ENCODE measurements at places on chromosomes 7 and 10.

DNA sequence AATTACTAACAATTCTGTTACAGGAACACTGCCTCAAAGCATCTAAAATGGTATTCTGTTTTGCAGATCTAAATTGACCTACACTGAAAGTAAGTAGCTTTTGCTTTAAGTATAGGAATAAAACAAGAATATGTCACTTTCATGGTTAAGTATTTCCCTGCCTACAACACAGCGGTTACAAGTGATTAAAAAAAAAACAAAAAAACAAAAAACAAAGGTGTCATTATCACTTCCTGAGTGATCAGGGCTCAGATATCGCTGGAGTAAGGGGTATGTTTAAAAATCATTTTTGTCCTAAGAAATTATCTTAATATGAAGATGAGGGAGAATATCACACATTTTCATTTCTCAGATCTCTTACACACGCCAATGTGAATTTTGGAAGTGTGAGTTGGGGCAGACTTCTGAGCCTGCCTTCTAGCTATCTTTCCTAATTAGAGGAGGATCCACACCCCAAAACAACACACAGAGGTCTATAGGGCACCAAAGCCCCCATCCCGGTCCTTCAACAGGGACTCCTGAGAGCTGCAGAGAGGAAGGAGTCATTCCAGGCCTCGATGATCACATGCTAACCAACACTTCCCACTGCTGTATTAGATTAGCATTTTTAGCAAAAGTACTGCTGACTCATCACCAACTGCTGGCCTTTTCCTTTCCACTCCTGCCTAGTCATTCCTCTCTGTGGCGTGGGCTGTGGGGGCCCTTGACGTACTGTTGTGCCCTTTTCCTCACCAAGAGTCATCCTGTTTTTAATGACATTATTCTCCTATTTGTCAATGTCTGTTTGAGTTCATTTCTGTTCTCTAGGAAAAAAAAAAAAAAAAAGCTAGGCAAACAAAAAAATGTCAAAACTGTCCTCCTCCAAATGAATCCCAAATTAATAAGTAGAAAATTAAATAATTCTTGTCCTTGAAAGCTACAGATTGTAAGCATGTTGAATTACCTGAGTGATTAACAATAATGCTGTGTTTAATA lies 31.2 kb downstream of the PRTFDC1 start:
- no peak for DNase-seq

GRCh38 chr10:28986117-28986792 lies 302.6 kb upstream of the LYZL1 start:
- no peak for DNase-seq

DNA sequence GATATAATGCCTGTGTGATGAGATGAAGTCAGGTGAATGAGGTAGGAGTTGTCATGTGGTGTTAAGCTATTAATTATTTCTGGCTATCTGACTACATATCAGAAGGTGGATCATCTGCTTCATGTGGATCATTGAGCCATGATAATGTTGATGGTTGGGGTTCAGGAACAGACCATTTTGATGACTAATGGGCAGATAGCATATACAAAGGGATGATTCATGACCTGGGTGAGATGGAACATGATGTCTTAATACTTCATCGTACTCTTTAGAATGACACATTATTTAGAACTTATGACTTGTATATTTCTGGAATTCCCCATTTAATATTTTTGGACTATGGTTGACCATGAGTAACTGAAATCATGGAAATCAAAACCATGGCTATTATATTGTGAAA lies 155.1 kb downstream of the OR13A1 start:
- no peak for DNase-seq

DNA sequence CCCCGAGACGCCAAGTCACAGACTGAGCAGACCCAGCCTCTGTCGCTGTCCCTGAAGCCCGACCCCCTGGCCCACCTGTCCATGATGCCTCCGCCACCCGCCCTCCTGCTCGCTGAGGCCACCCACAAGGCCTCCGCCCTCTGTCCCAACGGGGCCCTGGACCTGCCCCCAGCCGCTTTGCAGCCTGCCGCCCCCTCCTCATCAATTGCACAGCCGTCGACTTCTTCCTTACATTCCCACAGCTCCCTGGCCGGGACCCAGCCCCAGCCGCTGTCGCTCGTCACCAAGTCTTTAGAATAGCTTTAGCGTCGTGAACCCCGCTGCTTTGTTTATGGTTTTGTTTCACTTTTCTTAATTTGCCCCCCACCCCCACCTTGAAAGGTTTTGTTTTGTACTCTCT lies 215.6 kb downstream of the TCF7L2 start:
- no peak for DNase-seq

DNA sequence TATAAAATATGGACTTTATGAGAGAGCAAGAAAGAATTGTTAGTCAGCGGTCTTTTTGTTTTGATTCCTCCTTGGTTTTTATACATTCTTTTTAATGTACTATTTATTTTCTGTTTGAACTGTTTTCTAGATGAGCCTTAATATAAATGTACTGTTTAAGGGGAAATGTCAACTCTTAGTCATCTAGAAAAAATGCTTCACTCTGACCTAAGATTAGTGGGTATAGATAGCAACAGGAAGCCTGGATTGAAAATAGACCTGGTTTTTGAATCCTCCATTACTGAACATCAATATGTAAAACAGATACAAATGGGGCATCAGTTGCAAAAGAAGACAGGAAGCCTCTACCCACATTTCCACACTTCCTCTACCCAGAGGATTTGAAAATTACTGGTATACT lies 87.8 kb downstream of the CHRM2 start:
- DNase-seq: no peak

DNA sequence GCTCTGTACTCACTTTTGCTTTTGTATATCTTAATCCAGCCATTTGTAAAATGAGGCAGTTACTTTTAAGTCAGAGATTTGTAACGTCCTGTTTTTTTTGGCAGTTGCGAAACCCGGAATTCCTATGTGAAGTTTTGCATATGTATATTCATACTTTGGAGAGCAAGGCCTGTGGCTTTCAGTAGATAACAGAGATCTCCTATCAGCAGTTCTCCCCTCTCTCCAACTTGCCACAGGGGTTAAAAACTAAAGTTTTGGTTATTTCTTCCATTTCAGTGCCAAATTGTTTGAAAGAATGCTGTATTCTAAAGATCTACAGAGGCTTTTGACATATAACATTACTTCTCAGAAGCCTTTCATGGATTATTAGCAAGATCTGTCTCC lies 102.4 kb downstream of the EXOC4 start:
- DNase-seq: no peak

DNA sequence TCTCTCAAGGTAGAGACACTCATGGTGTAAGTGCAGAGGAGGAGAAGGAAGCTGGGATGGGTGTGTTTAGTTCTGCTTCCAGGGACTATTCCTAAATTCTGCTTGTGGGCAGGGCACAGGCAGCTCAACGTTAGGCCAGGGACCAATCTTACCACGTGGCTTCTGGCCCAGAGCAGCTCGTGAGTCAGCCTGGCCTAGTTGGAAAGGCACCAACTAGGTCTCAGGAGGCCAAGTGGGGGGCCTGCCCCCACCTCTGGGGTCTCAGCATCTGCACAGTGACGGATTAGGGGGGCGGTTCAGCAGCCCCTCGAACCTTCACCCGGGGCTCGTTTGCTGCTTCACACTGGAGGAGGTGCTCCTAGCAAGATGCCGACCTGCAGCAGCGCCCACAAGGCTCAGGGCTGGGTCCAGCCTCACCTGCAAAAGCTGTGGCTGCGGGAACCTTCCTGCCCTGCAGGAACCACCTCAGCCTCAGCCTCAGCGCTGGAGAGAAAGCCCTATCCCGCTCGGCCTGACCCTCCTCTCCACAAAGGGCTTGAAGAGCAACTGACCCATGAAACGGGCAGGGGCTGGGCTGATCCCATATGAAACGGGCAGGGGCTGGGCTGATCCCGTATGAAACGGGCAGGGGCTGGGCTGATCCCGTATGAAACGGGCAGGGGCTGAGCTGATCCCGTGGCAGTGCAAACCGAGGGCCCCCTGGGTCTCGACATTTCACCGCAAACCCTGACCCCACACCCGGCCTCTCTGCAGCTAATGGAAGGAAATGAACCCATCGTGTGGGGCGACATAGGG lies 447.4 kb downstream of the DNAJB6 start:
- no peak for DNase-seq

- DNase-seq: no peak
Measured at GRCh38 chr10:1641402-1641801, 95.9 kb downstream of the ADARB2 start.
